Common myeloid progenitor, CD34-positive (primary cell): ENCODE measurements at places on chromosomes 11 and 22.

DNA sequence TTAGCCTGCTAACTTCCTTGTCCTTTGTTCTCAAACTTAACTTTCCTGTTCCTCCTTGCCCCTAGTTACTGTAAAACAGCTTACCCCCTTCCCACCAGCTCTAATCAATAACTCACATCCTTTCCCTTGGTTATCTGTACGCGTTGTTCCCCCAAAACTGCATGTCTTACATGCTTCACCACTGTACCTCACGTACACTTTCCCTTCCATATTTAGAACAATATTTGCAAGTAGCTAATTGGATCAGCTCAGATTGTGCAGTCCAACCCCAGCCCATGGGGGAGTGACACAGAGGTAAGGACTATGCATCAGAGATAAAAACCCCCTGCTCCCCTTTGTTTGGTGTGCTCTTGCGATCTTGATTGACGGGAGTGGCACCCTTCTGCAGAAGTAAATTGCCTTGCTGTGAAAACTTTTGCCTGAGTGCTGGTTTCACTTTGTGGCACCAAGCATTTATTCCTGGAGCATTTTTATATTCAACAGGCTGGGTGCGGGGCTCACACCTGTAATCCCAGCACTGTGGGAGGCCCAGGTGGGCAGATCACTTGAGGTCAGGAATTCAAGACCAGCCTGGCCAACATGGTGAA, 30.9 kb downstream of the MIF start:
- H3K27me3 ChIP-seq: no peaks in the 10 kb centered on the region
- peaks cover 6% of the 10 kb centered on the region for H3K4me1 ChIP-seq
- H3K27ac ChIP-seq: no peak overlapping the region
- H3K4me3 ChIP-seq: no peak overlapping the region
- peaks cover 2% of the 10 kb centered on the region for H3K36me3 ChIP-seq

DNA sequence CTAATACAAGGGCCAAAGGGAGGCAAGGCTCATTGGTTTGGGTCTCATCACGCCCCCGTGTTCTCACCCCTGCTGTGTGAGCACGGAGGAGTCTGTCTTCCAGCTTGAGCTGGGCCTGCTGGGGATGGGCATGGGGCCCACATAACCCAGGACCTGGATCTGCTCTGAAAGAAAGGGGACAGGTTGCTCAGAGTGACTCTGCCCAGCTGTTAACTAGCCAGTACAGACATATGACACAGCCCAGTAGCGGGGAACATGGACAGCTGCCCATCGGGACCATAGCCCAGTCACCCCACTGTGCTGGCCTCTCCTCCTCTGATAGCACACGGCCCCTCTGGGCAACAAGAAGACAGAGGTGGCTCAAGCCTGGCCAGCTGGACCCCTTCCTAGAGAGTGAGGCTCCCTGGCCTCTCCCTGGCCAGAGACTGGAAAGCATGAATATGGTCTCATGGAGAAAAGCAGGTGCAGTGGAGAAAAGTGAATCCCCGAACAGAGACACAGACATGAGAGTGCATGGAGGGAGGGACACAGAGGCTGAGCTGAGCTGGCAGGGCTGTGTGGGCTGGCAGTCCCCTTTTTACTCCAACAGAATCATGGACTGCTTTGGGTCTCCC, 973.9 kb downstream of the BRD1 start:
- H3K27ac ChIP-seq: no peak overlapping the region
- H3K27me3 ChIP-seq: peaks cover 4% of the 10 kb centered on the region
- DNase-seq: no peak
- H3K36me3 ChIP-seq: no peaks in the 10 kb centered on the region
- no peak overlapping the region for H3K4me3 ChIP-seq

- H3K27ac ChIP-seq: no peak overlapping the region
- H3K36me3 ChIP-seq: no peaks in the 10 kb centered on the region
- no peak for DNase-seq
These were observed 1112.0 kb upstream of the CCDC90B start for GRCh38 chr11:84398017-84398626.

DNA sequence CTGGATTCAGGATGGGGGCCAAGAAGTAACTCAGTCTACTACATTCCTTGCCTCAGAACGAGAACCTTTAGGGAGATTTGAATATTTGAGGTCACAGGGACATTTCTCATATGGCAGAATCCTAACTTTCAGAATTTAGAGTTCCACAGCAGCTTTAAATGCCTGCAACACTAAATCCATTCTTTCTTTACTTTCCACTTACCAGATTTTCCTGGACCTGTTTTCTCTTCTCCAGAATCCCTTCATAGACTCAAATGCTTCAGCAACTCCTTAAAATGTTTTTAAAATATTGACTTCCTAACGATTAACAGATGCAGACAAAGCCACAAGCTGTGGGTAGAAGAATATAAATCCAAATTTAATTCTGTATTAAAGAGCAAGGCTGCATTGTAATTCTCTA, 63.1 kb downstream of the PRSS23 start:
- DNase-seq: no peak
- H3K36me3 ChIP-seq: no peaks in the 10 kb centered on the region
- H3K27ac ChIP-seq: no peak overlapping the region
- no peaks in the 10 kb centered on the region for H3K4me1 ChIP-seq

- H3K27ac ChIP-seq: no peak overlapping the region
- DNase-seq: no peak
- no peaks in the 10 kb centered on the region for H3K27me3 ChIP-seq
- H3K4me3 ChIP-seq: no peak overlapping the region
These were observed 637.2 kb downstream of the ETS1 start for GRCh38 chr11:127950162-127950561.

GRCh38 chr11:106386519-106386918, 309.1 kb downstream of the AASDHPPT start:
- no peaks in the 10 kb centered on the region for H3K4me1 ChIP-seq
- H3K36me3 ChIP-seq: no peaks in the 10 kb centered on the region
- no peaks in the 10 kb centered on the region for H3K27me3 ChIP-seq
- H3K27ac ChIP-seq: no peak overlapping the region

- peaks cover 2% of the 10 kb centered on the region for H3K36me3 ChIP-seq
- no peaks in the 10 kb centered on the region for H3K27me3 ChIP-seq
- peak overlapping the region; percentile 79 for H3K4me3 ChIP-seq
- peak; percentile 74 for DNase-seq
- peaks cover 8% of the 10 kb centered on the region for H3K4me1 ChIP-seq
- peak overlapping the region; percentile 46 for H3K27ac ChIP-seq
These were observed 397 bp downstream of the OR52N2 start for GRCh38 chr11:5809122-5809519.

DNA sequence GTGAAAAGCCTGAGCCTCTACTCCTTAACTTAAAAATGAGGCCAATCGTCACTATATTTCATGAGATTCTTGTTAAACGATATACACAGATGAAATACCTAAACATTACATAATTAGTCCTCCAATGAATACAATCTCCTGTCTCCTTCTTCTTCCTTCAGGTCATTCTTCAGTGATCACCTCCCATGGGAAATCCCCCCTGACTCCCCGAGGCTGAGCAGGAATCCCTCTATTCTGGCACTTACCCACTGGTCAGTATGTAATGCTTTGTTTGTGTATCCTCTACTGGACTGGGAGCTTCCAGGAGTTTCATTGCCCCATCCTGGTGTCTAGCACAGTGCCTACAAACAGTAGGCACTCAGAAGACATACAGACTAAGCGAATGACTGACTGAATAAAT, 52.3 kb downstream of the RAB38 start:
- no peaks in the 10 kb centered on the region for H3K4me1 ChIP-seq
- H3K27me3 ChIP-seq: no peaks in the 10 kb centered on the region
- no peak overlapping the region for H3K4me3 ChIP-seq
- H3K27ac ChIP-seq: no peak overlapping the region
- no peak for DNase-seq

GRCh38 chr11:15473954-15474837, 359.5 kb downstream of the INSC start:
- no peaks in the 10 kb centered on the region for H3K27me3 ChIP-seq
- DNase-seq: no peak
- H3K4me3 ChIP-seq: no peak overlapping the region
- no peaks in the 10 kb centered on the region for H3K4me1 ChIP-seq

DNA sequence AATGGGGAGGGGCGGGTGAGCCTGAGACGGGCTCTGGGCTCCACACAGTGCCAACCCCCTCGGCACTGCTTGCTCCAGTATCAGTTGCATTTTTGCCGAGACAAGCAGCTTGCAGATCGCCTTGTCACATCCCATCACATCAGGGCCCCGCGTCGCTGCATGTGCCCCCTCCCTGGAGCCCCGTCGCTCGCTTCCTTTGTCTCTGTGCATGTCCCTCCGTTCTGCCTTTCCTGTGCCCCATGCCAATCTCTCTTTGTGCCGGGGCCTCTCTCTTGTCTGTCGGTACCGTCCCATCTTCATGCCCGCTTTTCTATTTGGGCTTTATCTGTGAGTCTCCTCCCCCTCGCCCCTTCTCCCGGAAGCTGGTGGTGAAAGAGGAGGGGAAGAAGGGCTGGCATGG, 202.2 kb downstream of the CEP164 start:
- H3K36me3 ChIP-seq: no peaks in the 10 kb centered on the region
- no peak overlapping the region for H3K27ac ChIP-seq
- peaks cover 10% of the 10 kb centered on the region for H3K4me1 ChIP-seq
- H3K27me3 ChIP-seq: no peaks in the 10 kb centered on the region
- peak; percentile 28 for DNase-seq
- H3K4me3 ChIP-seq: peak overlapping the region; percentile 55
